ENCODE measurements at places on chromosomes 16 and 17.
A peak's percentile ranks its signal among the peaks of the same experiment; 100 is the strongest.

DNA sequence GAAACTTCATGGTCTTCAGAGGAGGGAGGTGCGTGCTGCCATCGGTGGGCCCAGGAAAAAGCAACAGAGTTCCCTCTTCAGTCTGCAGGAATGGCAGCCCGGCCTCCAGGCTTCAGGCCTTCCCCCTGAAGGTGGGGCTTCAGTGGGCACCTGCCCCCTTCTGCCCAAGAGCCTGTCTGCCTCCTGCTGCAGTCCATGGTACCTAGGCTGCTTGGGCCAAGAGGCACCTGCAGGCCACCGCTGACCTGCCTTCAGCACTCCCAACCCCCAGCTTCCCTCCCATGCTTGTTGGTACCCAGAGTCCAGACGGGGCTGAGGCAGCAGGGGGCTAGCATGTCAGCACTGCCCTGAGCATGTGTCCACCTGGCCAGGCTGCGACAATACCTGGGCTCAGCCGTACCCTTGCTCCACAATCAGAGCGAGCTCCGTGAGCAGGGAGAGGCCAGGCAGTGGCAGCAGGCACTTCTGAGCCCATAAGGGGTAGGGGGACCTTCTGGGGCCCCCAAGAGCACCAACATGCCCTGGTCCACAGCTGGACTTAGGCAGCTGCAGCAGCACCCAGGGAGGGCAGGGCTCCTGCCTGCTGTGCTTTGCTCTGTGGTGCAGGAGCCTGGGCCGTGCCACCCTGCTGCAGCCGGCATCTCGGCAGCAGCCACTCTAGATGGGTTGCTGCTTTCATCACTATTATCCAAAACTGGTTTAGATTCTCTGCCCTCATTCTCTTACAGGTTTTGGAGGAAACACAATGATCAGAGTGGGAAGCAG, 77.2 kb upstream of the AKTIP start:
- DNase-seq: no peak

- no peak for DNase-seq
Measured at GRCh38 chr17:50836826-50837225, 1.4 kb downstream of the WFIKKN2 start.

- no peak for DNase-seq
Measured at GRCh38 chr16:56048425-56049105, 142.7 kb upstream of the GNAO1 start.

DNA sequence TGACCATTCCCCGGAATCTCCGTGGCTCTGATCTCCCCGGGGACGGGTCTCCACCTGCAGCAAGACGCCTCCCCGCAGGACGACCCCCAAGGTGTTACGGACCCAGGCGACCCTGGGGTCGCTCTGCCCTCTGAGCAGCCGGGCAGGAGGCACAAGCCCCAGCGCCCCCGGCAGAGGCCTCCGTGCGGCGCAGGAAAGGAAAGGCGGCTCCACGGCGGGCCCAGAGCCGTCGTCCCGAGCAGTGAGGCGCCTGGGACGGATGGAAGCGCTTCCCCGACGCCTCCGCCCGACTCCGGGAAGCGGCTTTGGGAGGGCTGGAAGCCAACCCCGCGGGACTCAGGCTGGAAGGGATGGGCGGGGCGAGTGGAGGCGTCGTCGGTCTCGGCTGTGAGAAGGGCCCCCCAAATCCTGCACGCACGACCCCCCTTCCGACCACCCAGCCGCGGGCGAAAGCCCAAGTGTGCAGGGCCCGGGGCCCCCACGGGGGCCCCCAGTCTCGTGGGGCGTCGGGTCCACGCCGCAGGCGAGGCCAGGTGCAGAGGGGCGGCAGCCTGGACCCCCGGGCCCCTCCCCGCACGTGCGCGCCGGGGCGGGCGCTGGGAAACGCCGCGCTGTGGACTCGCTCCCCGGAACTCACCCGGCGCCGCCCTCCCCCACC, 32.7 kb upstream of the RPH3AL start:
- no peak for DNase-seq

DNA sequence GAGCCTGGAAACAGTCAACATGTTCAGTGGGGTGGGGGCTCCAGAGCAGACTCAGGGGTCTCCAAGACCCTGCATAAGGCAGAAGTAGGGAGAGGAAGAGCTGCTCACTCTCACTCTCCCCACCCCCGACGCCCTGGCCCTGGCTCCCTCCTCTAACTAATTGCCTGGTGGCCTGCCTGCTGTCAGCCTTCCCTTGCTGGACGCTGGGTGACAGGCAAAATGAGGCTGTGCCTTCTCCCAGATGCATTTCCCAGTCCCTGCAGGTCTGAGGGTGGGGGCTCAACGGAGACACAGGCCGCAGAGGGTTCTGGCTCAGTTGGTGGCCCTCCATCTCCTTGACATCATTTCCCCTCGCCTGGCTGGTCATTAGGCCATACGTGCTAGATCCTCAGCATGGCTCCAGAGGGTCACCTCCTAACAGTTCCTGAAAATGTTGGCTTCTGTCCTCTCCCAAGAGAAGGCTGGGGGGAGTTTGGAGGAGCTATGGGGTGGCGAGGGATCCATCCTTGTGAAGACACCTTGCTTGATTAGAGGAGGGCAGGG, 1.4 kb downstream of the FMNL1 start:
- DNase-seq: no peak

GRCh38 chr16:22816475-22816874, 2.5 kb downstream of the HS3ST2 start:
- no peak for DNase-seq

DNA sequence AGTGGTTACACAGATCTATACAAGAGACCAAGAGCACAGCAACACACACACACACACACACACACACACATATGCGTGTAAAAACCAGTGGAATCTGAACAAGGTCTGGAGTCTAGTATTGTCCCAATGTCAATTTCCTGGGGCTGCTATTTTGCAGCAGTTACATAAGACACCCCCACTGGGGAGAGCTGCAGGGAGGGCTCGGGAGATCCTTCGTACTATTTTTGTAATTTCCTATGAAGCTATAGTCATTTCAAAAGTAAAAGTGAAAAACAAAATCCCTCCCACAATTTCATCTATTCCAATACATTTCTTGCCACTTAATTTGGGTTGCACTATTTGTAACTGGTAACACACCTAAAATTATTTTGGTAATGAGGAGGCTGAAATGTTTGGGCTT, 68.5 kb downstream of the C16orf95 start:
- DNase-seq: no peak

DNA sequence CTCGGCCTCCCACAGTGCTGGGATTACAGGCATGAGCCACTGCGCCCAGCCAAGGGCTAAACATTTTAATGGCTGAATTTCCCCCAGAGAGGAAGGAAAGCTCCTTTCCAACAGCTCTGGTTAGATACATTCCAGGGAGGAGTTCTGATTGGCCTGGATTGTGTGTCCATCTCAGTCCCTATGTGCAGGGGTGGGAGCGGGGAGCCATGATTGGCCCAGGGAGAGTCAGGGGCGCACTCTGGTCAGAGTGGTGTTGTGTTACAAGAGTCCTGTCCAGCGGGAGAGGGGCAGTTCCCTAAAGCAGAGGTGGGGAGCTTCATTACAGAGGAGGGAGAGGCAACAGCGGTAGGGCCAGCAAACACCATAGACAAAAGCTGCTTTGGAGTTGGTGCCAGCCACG, 75.0 kb downstream of the RAP1GAP2 start:
- DNase-seq: no peak

DNA sequence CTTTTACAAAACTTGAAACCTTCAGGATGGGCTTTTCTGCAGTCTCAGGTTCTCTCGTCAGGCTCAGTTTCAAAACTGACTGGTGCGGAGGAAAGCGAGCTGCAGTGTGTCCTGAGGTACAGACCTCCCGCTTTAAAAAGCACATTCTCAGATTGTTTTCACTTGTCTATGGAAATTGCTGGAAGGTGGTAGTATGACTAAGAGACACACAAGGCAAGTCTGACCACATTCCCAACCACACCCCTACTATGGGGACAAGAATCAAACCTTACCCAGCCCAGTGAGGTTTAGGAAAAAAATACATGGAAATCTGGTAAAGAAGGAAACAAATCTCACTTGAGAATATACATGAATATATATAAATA, 18.2 kb downstream of the SRP68 start:
- no peak for DNase-seq

GRCh38 chr17:37816950-37817349, 72.1 kb upstream of the HNF1B start:
- no peak for DNase-seq

GRCh38 chr17:4940555-4941318, 669 bp downstream of the RNF167 start:
- no peak for DNase-seq

GRCh38 chr17:57259306-57259705, 3.0 kb downstream of the MSI2 start:
- no peak for DNase-seq

DNA sequence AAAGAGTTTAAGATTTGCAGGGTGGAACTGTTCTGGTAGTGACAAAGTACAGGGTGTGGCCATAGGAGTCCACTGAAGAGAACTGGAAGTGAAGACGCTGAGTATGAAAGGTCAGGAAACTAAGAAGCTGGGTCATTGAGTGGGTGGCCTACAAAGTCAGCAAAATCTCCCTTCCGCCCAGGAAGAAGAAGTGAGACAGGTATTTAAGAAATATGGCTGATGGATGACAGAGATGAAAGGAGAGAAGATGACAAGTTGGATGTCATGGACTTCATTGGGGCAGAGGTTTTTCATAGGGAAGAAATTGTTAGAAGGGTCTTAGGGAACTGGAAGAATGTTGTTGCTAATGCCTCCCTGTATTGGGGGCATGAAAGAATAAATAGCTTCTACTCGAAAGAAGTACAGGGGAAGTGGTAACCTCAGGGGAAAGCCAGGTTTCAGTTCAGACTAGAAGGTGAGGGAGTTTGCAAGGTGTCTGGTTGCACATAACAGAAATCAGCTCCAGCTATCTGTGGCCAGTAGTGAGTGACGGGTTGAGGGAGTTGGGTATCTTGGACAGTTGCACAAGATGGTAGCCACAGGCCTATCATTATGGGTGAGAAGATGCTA, 33.6 kb upstream of the MED13 start:
- no peak for DNase-seq

- DNase-seq: no peak
Measured at GRCh38 chr17:14297161-14297851, 3.6 kb upstream of the HS3ST3B1 start.

- no peak for DNase-seq
Measured at GRCh38 chr16:85153046-85153445, 40.8 kb upstream of the CIBAR2 start.

DNA sequence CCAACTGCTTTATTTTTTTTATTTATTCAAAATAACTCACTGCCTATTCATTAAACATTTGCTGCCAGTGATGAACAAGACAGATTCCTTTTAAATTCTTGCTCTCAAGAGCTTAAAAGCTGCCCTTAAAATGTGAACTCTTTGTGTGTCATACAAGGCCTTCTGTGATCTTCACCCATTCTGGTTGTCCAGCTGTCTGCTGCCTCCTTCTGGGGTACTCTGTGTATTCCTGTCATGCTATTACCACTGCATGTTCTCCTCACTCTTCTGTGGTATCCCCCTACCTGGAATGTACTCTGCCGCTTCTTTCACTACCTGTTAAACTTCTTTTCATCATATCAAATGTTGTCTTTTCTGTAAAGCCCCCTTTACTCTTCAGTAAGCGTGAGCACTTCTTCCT, 165.8 kb downstream of the CHD9 start:
- no peak for DNase-seq

DNA sequence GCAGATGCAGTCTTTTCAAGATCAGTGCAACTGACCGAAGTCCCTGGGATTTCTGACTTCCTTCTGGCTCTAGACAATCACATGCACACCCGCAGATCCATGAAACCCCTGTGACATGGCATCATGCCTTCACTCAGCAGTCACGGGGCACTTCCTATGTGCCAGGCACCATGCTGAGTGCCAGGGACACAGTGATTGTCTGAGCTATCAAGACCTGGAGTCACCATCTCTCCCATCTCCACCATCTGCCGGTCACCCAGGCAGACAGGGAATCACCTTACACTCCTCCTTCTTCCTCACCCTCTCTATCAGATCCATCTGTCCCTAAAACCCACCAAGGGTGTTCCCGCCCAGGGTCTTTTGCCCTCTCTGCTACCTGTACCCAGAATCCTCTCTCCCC, 5.3 kb downstream of the BEAN1 start:
- no peak for DNase-seq

DNA sequence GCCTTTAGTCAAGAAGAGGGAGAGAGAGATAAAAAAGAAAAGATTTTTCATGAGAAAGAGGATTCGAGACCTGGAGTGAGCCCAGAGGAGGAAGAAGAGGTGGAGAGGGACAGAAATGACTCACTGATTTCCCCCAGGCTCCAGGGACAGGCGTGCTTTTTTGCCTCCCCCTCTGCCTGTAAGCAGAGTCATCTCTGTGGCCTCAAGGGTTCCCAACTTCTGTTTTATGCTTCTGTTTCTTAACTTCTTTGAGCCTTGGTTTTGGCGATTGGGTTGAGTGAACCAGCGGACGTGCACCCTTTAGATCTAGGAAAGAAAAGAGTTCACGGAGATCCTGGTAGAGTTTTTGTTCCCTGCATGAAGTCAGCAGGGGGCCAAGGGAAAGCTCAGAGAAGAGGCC, 147.9 kb upstream of the NOL11 start:
- DNase-seq: no peak

DNA sequence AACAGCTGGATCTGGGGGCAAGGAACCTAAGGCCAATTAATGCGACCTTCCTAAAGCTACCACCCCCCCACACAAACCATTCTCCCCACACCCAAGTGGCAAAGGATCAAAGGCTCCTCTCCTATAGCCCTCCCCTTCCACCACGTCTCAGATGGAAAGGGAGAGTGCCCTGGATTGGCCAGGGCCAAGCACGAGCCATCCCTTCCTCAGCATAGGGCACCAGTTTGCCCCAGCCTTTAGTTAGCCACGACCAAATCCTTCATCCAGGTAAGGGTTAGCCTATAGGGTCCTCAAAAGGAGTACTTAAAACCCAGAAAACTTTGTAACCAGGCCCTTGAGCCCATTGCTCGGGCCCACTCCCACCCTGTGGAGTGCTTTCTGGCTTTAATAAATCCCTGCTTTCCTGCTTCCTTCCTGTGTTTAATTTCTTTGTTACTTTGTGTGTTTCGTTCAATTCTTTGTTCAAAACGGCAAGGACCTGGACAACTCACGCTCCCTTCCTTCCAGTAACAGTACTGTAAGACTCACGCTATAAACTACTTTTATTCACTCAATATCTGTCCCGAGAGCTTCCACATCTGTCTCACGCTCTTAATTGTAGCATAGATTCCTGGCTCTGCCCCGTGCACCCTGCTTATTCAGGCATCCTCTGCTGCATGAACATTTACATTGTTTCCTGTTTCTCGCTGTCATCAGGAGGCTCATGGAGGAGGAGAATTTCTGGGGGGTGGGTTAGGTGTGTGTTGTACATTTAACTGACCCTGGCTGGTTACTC, 62.3 kb downstream of the TNFRSF13B start:
- DNase-seq: no peak

- no peak for DNase-seq
Measured at GRCh38 chr17:38711792-38712571, 6.9 kb downstream of the MLLT6 start.

GRCh38 chr16:68065716-68066305, 19.4 kb upstream of the NFATC3 start:
- DNase-seq: peak; percentile 51

- no peak for DNase-seq
Measured at GRCh38 chr16:66862023-66862520, 17.9 kb downstream of the CA7 start.

DNA sequence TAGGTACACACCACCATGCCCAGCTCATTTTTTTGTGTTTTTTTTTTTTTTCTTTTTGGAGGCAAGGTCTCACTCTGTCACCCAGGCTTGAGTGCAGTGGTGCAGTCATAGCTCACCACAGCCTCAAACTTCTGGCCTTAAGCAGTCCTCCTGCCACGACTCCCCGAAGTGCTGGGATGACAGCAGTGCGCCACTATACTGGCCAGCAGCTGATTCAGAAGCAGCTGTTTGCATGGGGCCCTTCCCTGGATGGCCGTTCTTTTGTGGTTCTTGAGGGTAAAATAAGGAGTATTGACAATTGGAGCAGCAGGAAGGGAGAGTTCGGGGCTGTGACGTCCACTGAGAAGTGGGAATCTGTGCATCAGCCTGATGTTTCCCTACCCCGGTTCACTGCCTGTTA, 41.6 kb downstream of the KIAA0513 start:
- no peak for DNase-seq
